A549 treated with Mapracorat at 1 μM for 4 hours (cell line): ENCODE measurements at places on chromosomes 5 and 9. TPM values are rescaled to one million over a fixed set of nuclear protein-coding genes. Genes with fewer than 3 reads are reported as not detected.

The ENTPD8 gene
- total RNA-seq, result 0.10 to 0.30 TPM (median 0.27 TPM) in 5 replicates

The OGN gene
- total RNA-seq, result not detected in 5 replicates

The NDUFS4 gene
- total RNA-seq, result 99.5 to 146 TPM (median 105 TPM) in 5 replicates

The SVEP1 gene
- 1.4 to 2.0 TPM (median 1.9 TPM) in 5 replicates for total RNA-seq

The PCDHB2 gene
- 3.3 to 13.0 TPM (median 3.7 TPM) in 5 replicates for total RNA-seq

The GOLM1 gene
- 106 to 117 TPM (median 110 TPM) in 5 replicates for total RNA-seq

The PPP2R2B gene
- total RNA-seq, result 0.10 to 0.24 TPM (median 0.12 TPM) in 3 of 5 replicates, not detected in the others

The SIL1 gene
- total RNA-seq, result 24.3 to 27.2 TPM (median 25.9 TPM) in 5 replicates

The ANKRD34B gene
- 0.04 to 0.16 TPM (median 0.09 TPM) in 4 of 5 replicates, not detected in the other for total RNA-seq

The FANCC gene
- total RNA-seq, result 10.6 to 11.8 TPM (median 10.9 TPM) in 5 replicates

The ANKRD33B gene
- 8.3 to 14.4 TPM (median 11.3 TPM) in 5 replicates for total RNA-seq

The TRPM3 gene
- not detected in 5 replicates for total RNA-seq

The LHFPL2 gene
- total RNA-seq, result 54.6 to 67.2 TPM (median 61.2 TPM) in 5 replicates

The GLDC gene
- total RNA-seq, result 12.0 to 14.0 TPM (median 12.4 TPM) in 5 replicates

The CFAP90 gene
- total RNA-seq, result 0.30 to 0.68 TPM (median 0.57 TPM) in 5 replicates

The DBH gene
- not detected in 5 replicates for total RNA-seq

The SHISAL2B gene
- total RNA-seq, result not detected in 5 replicates

The SLC6A3 gene
- total RNA-seq, result 0.27 to 0.87 TPM (median 0.61 TPM) in 5 replicates

The SPATA31A3 gene
- not detected in 5 replicates for total RNA-seq

The ZNF618 gene
- total RNA-seq, result 7.9 to 11.2 TPM (median 10.4 TPM) in 5 replicates

The FGF18 gene
- 1.2 to 1.5 TPM (median 1.2 TPM) in 5 replicates for total RNA-seq

The GARIN3 gene
- not detected in 5 replicates for total RNA-seq

The PLPPR1 gene
- total RNA-seq, result not detected in 5 replicates

The DOCK8 gene
- 0.24 to 0.59 TPM (median 0.36 TPM) in 5 replicates for total RNA-seq

The TPPP gene
- total RNA-seq, result 5.5 to 8.3 TPM (median 6.9 TPM) in 5 replicates

The TLX3 gene
- total RNA-seq, result not detected in 5 replicates

The CPLANE1 gene
- 3.0 to 6.1 TPM (median 3.7 TPM) in 5 replicates for total RNA-seq

The IFNA2 gene
- total RNA-seq, result not detected in 5 replicates

The VAV2 gene
- 33.4 to 41.6 TPM (median 39.5 TPM) in 5 replicates for total RNA-seq

The TMEM232 gene
- total RNA-seq, result 0.23 TPM in 1 of 5 replicates, not detected in the others

The OR1L8 gene
- not detected in 5 replicates for total RNA-seq

The CCL27 gene
- 0.28 TPM in 1 of 5 replicates, not detected in the others for total RNA-seq

The DMRT3 gene
- total RNA-seq, result not detected in 5 replicates

The ZNF354C gene
- 0.62 to 0.80 TPM (median 0.73 TPM) in 5 replicates for total RNA-seq

The COL5A1 gene
- 30.8 to 53.3 TPM (median 44.4 TPM) in 5 replicates for total RNA-seq

The RAB3C gene
- not detected in 5 replicates for total RNA-seq

The KIF4B gene
- total RNA-seq, result 0.02 TPM in 1 of 5 replicates, not detected in the others
